Nephron progenitor cell (in vitro differentiated cells): ENCODE measurements at places on chromosomes 6 and 20.

DNA sequence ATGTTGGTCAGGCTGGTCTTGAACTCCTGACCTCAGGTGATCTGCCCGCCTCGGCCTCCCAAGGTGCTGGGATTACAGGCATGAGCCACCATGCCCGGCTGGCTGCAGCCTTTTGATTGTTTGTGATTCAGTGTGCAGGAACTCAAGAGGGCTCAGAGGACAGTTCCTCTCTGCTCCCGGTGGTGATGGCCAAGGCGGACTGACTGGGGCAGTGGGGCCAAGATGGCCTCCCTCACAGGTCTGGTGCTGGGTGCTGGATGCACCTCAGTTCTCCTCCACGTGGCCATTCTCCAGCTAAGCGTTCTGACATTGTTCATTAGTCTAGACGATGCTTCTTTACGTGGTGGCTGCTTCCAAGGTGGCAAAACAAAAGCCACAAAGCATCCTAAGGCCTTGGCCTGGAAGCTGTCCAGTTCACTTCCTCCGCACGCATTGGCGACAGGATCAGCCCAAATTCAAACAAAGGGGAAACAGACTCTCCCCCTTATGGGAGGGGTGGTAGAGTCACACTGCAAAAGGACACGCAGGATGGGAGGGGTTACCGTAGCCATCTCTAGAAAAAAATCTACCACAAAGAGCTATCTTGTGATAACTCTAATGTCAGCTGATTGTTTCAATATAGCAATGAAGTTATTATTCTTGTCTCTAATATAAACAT, 146.9 kb downstream of the FOXC1 start:
- peaks cover 47% of the 10 kb centered on the region for H3K4me1 ChIP-seq
- no peak for DNase-seq
- no peak overlapping the region for H3K4me3 ChIP-seq

DNA sequence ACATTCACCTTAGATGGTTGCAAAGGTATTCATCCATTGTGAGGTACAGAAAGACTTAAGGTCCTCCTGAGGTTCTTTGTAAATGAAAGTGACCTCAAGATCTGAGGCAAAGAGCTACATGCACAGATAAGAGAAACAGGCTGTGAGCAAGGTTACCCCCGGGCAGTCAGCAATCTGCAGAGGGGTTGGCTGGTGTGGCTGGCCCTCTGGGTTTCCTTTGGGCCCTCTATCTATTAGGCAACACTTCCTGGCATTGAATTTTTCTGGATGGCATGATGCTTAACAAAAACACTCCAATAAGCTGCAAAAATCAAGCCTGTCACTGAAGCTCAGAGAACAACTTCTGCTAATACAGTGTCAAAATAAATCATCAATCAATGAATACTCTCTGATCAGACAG, 48.9 kb upstream of the RALGAPA2 start:
- no peak overlapping the region for H3K4me3 ChIP-seq
- H3K27ac ChIP-seq, result no peak overlapping the region
- DNase-seq, result no peak
- no peaks in the 10 kb centered on the region for H3K36me3 ChIP-seq
- peaks cover 6% of the 10 kb centered on the region for H3K27me3 ChIP-seq

- no peak overlapping the region for H3K4me3 ChIP-seq
- no peak for DNase-seq
- H3K36me3 ChIP-seq, result peaks cover 7% of the 10 kb centered on the region
- H3K27me3 ChIP-seq, result peaks cover 6% of the 10 kb centered on the region
Observed at GRCh38 chr20:22717466-22717865, 133.1 kb upstream of the FOXA2 start.

DNA sequence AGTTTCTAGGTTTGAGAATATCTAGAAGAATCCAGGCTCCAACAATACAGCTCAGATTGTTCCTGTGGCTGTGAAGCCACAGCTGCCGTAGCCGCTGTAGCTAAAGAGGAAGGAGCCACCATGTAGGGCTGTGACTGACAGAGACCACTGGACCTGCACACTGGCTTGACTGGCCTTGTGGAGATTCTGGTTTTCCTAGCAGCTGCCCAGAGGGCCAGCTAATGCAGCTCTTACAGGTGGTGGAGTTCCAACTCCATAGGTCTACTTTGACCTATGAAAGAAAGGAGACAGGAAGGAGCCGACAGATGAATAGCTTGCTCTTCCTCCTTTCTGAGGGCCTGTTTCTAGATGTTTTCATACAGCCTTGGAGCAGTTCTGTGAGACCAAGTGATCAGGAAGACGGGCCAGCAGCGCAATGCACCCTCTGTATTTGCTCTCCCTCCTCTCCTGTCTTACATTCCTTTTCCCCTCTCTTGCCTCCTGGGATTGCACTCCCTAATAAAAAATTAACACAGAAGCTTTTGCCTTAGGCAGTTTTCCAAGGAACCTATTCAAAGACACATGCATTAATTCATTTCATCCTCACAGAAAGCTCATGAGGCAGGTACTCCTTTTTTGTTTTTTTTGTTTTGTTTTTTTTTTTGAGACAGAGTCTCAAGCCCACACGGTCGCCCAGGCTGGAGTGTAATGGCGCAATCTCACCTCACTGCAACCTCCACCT, 51.8 kb upstream of the MYB start:
- DNase-seq, result no peak
- H3K36me3 ChIP-seq, result no peaks in the 10 kb centered on the region
- H3K4me3 ChIP-seq, result no peak overlapping the region
- no peaks in the 10 kb centered on the region for H3K4me1 ChIP-seq
- H3K27me3 ChIP-seq, result peaks cover 4% of the 10 kb centered on the region

- H3K4me1 ChIP-seq, result peaks cover 35% of the 10 kb centered on the region
- no peak overlapping the region for H3K27ac ChIP-seq
- no peak overlapping the region for H3K4me3 ChIP-seq
- peaks cover 3% of the 10 kb centered on the region for H3K27me3 ChIP-seq
- DNase-seq, result no peak
Observed at GRCh38 chr6:14454473-14454775, 336.9 kb downstream of the CD83 start.

DNA sequence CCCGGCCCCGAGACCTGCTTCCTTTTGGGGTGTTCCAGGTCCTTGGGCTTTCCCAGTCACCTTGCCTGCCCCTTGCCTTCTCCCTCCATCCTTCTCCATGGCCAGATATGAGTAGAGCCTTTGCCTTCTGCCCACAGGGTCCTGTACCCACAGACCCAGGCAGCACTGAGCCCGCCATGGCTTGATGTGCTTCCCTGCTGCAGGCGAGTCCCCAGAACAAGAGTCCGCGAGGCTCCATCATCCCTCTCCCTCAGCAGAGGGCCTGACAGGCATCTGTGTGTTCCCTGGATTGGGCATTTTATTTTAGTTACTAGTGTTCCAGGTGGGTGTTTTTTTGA, 21.9 kb downstream of the PYGB start:
- H3K4me3 ChIP-seq, result no peak overlapping the region
- H3K27ac ChIP-seq, result no peak overlapping the region
- DNase-seq, result no peak
- no peaks in the 10 kb centered on the region for H3K27me3 ChIP-seq

DNA sequence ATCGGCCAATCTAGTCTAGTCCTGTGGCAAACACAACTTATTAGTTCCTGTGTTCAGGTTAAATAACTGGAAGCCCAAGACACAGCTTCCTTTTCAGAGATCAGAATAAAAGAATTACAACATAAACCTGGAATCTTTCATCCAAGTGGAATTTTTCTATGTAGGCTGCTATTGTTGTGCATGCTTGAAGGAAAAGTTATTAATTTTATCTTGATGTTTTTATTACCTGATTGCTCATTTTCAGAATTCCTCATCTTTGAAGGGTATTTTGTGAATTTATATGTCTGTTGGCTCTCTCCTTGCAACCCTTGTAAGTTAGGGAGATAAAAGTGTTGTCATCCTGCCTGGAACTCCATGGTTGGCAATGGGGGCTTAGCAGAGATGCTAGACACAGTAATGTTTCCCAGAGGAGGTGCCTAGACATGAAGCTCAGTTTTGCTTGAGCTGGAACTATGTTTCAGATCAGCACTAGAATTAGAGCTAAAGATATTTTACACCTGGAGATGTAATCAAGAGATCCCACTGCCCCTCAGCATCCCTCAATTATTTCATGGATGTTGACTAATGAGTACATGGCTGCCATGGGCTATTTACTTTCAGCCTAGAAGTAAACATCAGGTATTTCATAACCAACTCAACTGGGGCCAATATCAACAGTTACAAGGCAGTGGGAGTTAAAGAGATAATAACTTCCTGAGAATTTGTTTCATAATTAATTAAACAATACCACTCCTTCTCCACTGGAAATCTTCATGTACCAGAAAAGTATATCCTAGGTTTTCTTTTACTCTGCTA, 367.0 kb upstream of the MARCKS start:
- H3K27ac ChIP-seq, result no peak overlapping the region
- no peaks in the 10 kb centered on the region for H3K4me1 ChIP-seq
- H3K27me3 ChIP-seq, result no peaks in the 10 kb centered on the region
- H3K4me3 ChIP-seq, result no peak overlapping the region

GRCh38 chr6:134060491-134061106, 8.2 kb upstream of the SLC2A12 start:
- no peaks in the 10 kb centered on the region for H3K36me3 ChIP-seq
- peaks cover 20% of the 10 kb centered on the region for H3K4me1 ChIP-seq
- DNase-seq, result no peak
- no peak overlapping the region for H3K27ac ChIP-seq
- H3K4me3 ChIP-seq, result no peak overlapping the region

DNA sequence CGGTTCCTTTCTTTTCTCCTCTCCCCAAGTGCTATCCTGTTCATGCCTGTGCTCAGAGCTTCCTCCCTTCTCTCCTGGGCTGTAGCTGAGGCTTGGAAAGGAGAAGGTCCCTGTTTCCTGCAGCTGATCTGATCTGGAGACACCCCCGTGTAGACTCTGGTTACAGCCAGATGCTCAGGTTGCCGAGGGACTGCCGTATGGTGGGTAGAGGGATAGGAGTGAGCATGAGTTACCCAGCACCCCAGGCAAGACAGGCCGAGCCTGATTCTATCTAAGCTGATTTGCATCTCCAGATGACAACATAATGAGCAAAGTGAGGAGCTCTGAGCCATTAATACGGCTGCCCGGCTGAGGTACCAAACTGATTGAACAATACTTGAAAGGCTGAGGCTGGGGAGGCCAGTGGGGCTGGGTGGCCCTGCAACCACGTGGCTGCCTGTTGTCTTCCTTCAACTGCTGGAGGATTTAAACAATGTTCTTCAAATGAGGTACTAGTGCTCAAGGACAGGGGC, 91.8 kb downstream of the ASXL1 start:
- H3K27me3 ChIP-seq, result peaks cover 2% of the 10 kb centered on the region
- peaks cover 46% of the 10 kb centered on the region for H3K4me1 ChIP-seq
- H3K36me3 ChIP-seq, result peaks cover 47% of the 10 kb centered on the region
- H3K4me3 ChIP-seq, result no peak overlapping the region

DNA sequence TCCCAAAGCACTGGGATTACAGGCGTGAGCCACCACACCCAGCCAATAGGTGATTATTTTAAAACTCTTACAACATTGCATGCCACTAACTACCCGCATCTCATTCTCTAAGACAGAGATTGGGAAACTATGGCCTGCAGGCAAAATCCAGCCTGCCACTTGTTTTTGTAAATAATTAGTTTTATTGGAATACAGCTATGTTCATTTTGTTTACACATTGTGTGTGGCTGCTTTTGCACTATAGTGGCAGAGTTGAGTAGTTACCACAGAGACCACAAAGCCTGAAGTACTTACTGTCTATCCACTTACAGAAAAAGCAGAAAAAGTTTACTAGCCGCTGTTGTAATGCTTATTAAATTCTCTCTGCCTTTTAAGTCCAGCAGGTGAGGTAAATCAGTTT, 16.4 kb upstream of the PKIG start:
- H3K4me3 ChIP-seq, result no peak overlapping the region
- H3K4me1 ChIP-seq, result no peaks in the 10 kb centered on the region
- no peaks in the 10 kb centered on the region for H3K27me3 ChIP-seq
- no peaks in the 10 kb centered on the region for H3K36me3 ChIP-seq

- no peaks in the 10 kb centered on the region for H3K4me1 ChIP-seq
- H3K27me3 ChIP-seq, result peaks cover 10% of the 10 kb centered on the region
- no peak overlapping the region for H3K4me3 ChIP-seq
- no peak for DNase-seq
- no peak overlapping the region for H3K27ac ChIP-seq
Observed at GRCh38 chr6:75532521-75532920, 38.9 kb upstream of the FILIP1 start.

DNA sequence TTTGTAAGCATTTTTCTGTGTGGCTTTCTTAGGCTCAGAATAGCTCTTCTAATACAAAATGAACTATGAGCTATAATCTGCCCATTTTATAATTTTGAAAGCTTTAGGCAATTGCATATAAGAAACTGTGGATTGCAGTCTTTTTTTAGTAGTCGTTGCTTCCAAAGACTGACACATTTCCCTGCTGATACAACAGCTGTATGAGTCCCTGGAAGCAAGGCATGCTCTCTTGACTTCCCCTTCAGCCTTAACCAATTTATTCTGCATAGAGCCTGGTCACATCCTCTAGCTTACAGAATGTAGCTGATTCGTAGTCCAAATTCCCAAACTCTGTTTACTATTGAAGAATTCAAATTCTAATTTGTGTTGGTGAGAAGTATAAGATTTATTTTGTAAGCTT, 155.3 kb upstream of the EYA4 start:
- H3K4me3 ChIP-seq, result no peak overlapping the region
- no peaks in the 10 kb centered on the region for H3K4me1 ChIP-seq
- H3K27ac ChIP-seq, result no peak overlapping the region
- no peak for DNase-seq
- H3K36me3 ChIP-seq, result no peaks in the 10 kb centered on the region
- no peaks in the 10 kb centered on the region for H3K27me3 ChIP-seq

- no peaks in the 10 kb centered on the region for H3K27me3 ChIP-seq
- no peak overlapping the region for H3K4me3 ChIP-seq
- H3K27ac ChIP-seq, result no peak overlapping the region
- DNase-seq, result no peak
Observed at GRCh38 chr6:144477396-144477795, 192.3 kb downstream of the UTRN start.

- no peak for DNase-seq
- H3K4me1 ChIP-seq, result peaks cover 66% of the 10 kb centered on the region
- H3K27ac ChIP-seq, result peak overlapping the region; percentile 33
Observed at GRCh38 chr20:1811621-1812498, 83.3 kb upstream of the SIRPA start.
